ENCODE measurements at places on chromosomes 5 and 9.

- no peak for DNase-seq
Observed at GRCh38 chr5:147971472-147971871, 65.1 kb upstream of the C5orf46 start.

- no peak for DNase-seq
Observed at GRCh38 chr9:89868100-89868499, 263.3 kb downstream of the GADD45G start.

GRCh38 chr9:77985996-77986395, 45.6 kb downstream of the GNAQ start:
- DNase-seq = no peak

GRCh38 chr9:23855873-23856604, 30.0 kb upstream of the ELAVL2 start:
- no peak for DNase-seq

DNA sequence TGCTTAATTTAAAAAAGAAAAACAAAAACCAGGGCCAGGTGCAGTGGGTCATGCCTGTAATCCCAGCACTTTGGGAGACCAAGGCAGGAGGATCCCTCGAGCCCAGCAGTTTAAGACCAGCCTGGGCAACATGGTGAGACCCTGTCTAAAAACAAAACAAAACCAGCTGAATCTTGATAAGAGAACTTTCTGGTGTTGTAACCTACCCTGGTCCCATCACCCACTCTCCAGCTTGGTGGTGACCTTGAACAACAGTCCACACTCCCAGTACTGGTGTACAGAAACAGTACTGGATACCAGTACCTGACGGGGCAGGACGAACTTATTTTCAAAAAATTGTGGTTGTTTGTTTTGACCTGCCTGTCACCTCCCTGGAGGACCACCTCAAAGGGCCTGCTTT, 30.9 kb downstream of the CLTA start:
- no peak for DNase-seq

GRCh38 chr5:95486191-95486590, 68.6 kb downstream of the SKIC3 start:
- no peak for DNase-seq

- no peak for DNase-seq
Observed at GRCh38 chr5:32443145-32443540, 1.4 kb downstream of the ZFR start.

DNA sequence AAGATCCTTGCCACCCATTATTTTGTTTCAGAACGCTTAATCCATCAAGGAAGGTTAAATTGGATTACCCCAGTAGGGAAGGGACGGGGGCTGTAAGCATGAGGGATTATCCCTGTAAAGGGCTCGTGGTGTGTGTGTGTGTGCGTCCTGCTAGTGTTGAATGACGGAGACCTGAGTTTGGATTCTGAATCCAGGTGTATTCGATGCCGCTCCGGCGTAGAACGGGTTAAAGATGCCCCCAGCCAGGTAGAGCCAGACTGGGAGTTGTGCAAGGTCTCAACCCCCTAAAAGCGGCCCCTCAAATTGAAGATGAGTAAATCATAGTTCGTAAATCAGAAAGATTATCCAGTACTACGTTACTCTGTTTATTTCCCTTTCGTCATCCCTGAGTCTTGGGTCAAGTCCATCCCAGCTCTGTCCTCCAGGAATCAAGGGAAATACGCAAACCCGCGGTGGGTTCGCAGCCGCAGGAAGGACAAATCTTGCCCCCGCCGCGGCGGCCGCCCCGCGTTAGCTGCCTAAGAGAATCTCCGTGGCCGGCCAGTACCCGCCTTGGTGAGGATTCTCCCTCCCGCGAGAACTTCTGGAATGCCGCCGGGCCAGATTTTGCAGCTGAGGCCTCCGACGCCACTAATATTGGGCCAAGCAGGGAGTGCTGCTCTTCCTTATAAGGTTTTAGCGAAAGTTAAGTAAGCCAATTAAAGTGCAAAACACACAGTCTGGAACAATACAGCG, 586 bp upstream of the MTAP start:
- peak; percentile 73 for DNase-seq

DNA sequence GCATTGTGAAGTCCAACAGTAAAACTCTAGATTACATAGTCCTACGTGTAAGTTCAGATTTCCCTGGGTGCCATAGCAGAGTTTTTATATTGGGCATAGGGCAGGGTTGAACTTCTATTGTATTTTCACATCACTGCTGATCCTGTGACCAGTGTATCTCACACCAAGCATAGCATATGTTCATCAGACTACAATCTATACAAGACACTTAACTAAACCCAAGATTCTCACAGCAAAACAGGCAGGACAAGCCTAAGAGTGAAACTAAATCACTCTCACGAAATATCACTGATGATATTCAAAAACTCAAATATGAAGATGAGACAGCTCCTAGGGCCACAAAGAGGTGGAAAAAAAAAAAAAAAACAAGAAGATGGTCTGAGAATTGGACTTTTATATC, 3.2 kb upstream of the PPP1R2B start:
- no peak for DNase-seq

GRCh38 chr9:23413541-23413940, 412.5 kb downstream of the ELAVL2 start:
- no peak for DNase-seq

DNA sequence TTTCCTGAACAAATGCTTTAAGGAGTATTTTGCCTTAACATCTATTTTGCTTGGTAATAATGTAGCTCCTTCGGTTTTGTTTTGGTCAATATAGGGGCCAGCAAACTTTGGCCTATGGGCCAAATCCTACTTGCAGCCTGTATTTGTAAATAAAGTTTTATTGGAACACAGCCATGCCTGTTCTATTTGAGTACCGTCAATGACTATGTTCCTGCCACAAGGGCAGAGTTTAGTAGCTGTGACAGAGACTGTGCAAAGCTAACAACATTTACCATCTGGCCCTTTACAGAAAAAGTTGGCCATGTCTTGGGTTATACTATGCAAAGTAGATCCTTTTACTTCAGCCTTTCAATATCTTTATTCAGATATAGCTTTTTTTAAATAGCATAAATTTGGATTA, 113.4 kb downstream of the NR3C1 start:
- DNase-seq = no peak
